ENCODE measurements at places on chromosomes 1 and 21. TPM values are rescaled to one million over a fixed set of nuclear protein-coding genes. Genes with fewer than 3 reads are reported as not detected.

Gene TNN
- 0.07 TPM for total RNA-seq

Gene FAF1
- total RNA-seq: 87.0 TPM

DNA sequence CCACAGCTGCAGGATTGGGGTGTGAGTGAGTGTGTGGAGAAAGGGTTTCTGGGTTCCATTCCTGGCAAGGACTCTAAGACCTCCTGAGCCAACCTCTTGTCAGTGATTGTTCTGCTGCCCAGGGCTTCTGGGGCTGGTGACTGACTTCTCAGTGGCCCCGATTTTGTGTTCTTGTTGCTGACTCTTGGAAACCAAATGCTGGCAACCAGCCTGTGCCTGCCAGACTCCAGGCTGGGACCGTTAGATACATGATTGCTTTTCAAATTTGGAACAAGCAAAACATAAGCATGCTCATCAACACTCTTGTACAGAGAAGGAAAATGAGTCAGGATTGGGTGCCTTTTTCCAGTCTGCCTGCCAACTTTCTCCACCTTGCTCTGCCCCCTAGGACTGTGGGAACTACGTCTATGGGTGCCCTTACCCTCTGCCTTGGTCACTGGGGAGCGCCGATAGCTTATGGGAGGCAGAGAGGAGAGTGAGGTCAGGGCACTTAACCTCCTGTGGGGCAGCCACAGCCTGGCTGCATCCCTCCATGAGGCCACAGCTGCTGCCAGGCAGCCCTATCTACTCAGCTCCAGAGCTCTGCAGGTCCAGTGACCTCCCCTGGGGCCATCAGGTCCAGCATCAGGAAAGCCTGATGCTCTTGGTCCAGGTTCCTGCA is 39.3 kb upstream of the EPS8L3 start:
- peaks cover 58% of the 10 kb centered on the region for H3K4me1 ChIP-seq
- H3K27ac ChIP-seq: peak overlapping the region; percentile 97
- H3K4me3 ChIP-seq: peak overlapping the region; percentile 61
- DNase-seq: no peak
- H3K36me3 ChIP-seq: no peaks in the 10 kb centered on the region

Gene MYOM3
- total RNA-seq: not detected

DNA sequence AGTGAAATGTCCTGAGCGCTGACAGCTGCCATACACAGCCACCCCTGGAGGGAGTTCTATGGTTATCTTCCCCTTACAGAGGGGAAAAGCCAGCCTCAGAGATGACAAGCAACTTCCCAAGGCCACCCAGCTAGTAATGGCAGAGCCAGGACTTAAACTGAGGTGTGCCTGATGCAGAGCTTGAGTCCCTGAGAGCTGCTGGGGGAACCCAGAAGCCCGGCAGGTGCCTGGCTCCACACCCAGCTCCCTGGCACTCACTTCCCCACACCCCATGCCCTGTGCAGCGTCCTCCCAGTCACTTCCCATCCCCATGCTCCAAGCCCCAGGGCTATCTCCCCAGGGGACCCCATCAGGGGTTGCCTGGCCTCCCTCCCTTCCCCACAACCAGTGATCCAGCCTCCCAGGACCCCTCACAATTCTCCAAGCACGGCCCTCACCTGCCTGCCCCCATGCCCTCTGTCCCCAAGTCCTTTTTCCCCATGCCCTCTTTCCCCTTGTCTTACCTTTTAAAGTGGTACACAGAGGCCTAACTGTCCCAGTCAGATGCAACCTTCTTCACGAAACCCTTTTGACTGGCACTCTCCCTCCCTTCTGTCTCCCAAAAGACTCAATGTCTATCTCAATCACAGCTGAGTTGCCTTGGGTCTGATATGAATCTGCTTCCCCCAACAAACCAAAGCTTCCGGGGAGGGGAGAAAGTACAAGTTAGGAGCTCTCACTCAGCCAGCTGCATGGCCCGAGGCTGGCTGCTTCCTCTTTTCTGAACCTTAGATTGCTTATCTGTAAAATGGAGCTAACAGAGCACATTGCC is 39.8 kb upstream of the LRP8 start:
- no peaks in the 10 kb centered on the region for H3K36me3 ChIP-seq
- H3K27me3 ChIP-seq: no peaks in the 10 kb centered on the region
- H3K4me1 ChIP-seq: peaks cover 15% of the 10 kb centered on the region
- H3K4me3 ChIP-seq: peak overlapping the region; percentile 56
- H3K27ac ChIP-seq: peak overlapping the region; percentile 73
- DNase-seq: peak; percentile 63

DNA sequence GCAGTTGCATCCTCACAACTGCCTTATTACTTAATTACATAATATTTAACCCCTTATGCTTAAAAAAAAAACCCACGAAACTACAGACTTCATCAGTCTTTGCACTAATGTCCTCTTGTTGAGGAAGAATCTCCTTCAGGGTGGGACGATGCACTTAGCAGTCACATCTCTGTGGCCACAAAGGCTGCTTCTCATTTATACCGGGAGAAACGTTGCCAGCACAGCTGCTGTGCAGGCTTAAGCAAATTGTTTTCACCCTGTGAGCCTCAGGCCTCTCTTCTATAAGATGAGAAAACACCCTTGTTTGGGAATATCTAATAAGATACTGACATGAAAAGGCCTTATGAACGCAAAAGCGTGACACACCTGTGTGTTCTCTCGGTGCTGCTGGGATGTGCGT is 2.9 kb upstream of the OBSCN start:
- no peak overlapping the region for H3K4me3 ChIP-seq
- H3K4me1 ChIP-seq: no peaks in the 10 kb centered on the region
- H3K36me3 ChIP-seq: peaks cover 7% of the 10 kb centered on the region
- no peak for DNase-seq
- no peak overlapping the region for H3K27ac ChIP-seq

Gene CD53
- total RNA-seq: 251 TPM

Gene RORC
- 1.5 TPM for total RNA-seq
